ENCODE measurements at places on chromosomes 1 and 21. TPM values are rescaled to one million over a fixed set of nuclear protein-coding genes. Genes with fewer than 3 reads are reported as not detected.

GRCh38 chr1:161044535-161044907 is 1.3 kb downstream of the USF1 start:
- no peak for DNase-seq

GRCh38 chr21:34187935-34188334 is 114.6 kb downstream of the MRPS6 start:
- DNase-seq = peak; percentile 92

DNA sequence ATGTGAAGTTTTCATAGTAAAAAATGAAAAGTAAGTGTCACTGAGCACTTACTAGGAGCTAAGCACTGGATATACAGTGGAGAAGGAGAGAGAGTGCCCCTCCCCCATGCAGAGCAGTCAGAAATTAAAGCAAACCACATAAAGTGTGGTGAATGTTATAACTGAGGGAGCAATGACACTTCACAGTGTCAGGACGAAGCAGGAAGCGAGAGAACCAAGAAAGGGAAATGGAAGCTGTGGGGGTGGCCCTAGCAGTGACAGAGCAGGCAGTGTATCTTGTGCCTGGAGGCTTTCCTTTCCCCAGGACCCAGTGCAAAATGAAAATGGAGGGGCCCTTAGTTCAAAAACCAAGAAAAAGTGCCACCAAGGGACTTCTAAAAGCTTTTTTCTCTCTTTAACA is 21.5 kb upstream of the RCAN3 start:
- peak; percentile 46 for DNase-seq

GRCh38 chr1:1437904-1438376 is 2.5 kb downstream of the VWA1 start:
- no peak for DNase-seq

GRCh38 chr21:19321688-19322087 is 918.1 kb upstream of the TMPRSS15 start:
- DNase-seq = no peak

DNA sequence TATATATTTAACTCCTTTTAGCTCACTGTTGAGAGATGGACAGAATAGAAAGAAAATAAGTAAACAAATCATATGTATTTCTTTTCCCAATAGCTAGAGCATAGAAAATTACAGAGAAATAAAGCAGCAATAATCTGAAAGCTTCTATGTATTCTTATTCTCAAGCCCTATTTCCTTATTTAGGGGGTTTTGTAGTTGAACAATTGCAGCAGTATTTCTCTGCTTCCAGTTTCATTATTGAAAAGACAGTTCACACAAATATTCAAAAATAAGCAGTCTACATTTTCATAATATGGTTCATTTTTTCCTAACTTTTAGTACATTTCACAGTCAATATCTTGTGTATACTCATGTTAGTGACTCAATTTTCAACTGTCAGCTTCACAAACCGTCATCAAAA is 638.2 kb downstream of the MRPL39 start:
- no peak for DNase-seq

GRCh38 chr1:2413495-2414296 is 1.3 kb upstream of the PEX10 start:
- DNase-seq = no peak

Gene NTPCR
- 27.5 TPM for total RNA-seq

DNA sequence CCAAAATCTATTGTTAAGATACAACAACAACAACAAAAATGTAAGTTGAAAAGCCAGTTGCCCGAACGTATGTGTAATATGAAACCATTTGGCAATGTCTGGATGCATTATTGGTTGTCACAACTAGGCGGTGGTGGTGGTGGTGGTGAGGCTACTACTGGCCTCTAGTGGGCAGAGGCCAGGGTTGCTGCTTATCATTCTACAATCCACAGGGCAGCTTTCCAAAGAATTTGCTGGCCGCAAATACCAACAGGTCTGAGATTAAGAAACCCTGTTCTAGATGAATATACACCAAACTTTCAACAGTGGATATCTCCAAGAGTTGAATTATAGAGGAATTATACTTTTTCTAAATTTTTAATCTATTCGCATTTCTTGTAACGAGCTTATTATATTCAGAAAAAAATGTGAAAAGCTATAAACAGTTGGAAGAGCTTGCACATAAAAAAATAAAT is 26.8 kb upstream of the ZNF697 start:
- no peak for DNase-seq

- DNase-seq = no peak
These were observed 323.6 kb downstream of the MRPL39 start for GRCh38 chr21:25283720-25284119.

Gene SCYL3
- total RNA-seq = 8.4 TPM

GRCh38 chr1:117676615-117677130 is 70.8 kb downstream of the TENT5C start:
- no peak for DNase-seq

Gene TTC4
- total RNA-seq = 16.8 TPM

GRCh38 chr1:163265547-163265946 is 56.2 kb upstream of the NUF2 start:
- no peak for DNase-seq

Gene SYPL2
- 2.1 TPM for total RNA-seq

Gene MTR
- total RNA-seq = 44.2 TPM

DNA sequence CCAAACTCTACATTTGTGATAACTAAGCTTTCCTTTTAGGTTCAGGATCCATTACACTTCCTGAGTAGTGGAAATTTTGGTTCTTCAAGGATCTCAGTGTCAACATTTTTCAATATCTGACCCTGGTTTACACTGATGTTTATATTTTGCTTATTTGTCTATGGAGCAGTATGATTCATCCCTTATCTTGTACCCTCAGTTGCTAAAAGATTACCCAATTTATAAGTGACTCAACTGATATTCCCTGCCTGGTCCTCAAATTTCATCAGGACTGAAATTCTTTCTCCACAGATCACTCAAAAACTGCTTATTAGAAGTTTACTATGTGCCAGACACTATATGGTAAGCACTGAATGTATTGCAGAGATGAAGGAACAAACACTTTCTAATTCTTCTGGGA is 139.1 kb upstream of the CHRM3 start:
- no peak for DNase-seq

- DNase-seq = no peak
These were observed 920 bp downstream of the APH1A start for GRCh38 chr1:150267896-150268295.

Gene DNAJC28
- total RNA-seq = 1.3 TPM

Gene RYR2
- 8.8 TPM for total RNA-seq

DNA sequence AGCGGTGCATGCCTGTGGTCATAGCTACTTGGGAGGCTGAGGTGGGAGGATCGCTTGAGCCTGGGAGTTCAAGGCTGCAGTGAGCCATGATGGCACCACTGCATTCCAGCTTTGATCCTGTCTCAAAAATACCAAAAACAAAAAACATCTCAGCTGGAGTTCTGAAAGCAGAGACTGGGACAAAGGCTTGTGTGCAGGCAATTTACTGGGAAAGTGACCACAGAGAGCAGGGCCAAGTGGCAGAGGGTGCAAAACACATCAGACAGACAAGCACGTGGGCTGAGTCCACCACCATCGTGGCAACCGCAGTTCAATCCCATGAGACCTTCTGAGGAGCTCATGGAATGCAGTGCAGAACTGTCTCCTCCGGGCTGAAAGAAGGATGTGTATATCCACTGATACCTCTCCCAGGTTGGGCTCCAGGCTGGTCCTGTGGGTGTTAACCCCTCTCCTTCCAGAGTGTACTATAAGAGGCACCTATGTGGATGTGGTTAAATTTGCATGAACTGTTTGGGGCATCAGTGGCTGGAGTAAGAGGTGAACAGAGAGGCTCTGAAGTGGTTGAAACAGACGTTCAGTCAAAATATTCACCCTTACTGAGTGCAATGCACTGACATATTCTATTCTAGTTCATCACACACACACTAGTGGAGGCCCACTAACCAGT is 10.8 kb downstream of the PIGP start:
- no peak for DNase-seq

DNA sequence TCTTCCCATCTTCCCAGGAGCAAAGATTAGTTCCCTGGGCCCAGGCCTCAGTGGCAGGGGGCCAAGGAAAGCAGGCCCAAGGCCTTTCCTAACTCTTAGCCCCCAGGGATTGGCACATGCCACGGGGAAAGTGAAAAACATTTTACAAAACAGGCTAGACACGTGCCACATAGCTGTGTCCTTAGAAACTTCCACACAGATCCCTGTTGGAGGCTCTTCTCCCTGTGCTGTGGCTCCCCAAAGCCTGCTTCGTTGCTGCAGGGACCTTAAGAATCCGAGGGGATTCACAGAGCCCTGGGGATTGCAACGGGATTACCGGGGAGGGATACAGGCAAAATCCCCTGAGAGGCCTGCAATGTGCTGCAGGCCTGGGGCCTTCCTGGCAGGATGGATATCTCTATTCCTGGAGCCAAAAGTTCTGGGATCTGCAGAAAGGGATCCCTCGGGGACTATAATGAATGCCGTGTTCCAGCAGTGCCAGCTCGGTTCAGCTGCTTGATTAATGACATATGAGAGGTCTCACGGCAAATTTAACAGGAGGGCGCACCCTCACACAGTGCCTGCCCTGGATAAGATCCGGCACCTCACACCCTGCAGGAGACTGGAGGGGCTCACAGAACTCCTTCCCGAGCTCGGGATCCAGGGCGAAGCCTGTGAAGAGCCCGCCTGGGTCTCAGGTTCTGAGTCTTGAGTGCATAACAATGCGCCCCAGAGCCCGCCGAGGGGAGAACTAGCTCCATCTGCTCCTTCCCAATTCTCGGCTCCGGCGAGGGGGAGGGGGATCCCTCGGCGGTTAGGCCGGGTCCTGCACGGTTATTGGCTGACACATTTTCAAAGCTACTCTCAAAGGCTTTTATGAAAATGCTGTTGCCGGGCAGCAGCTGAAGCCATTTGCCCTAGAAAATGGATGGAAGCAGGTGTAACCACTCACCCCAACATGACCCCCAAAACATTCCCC is 15.3 kb upstream of the RGS8 start:
- no peak for DNase-seq

DNA sequence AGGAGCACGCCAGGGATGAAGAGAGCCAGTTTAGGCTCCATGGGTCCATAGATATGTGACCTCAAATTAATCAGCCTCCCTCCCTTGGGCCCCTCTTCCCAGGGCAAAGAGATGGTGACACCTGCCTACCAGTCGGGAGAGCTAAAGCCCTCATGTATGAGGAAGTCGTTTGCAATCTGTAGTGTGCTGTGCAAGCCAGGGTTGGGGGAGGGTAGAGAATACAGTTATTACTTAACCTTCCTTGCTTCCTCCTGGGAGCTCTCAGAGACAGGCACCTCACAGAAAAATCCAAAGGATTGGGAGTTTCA is 4.0 kb downstream of the PGLYRP4 start:
- peak; percentile 38 for DNase-seq

- DNase-seq = no peak
These were observed 178.1 kb upstream of the PBX1 start for GRCh38 chr1:164380893-164381292.

- peak; percentile 87 for DNase-seq
These were observed 20.4 kb downstream of the LURAP1 start for GRCh38 chr1:46223472-46223943.

GRCh38 chr1:242431786-242432185 is 92.7 kb downstream of the PLD5 start:
- DNase-seq = no peak

DNA sequence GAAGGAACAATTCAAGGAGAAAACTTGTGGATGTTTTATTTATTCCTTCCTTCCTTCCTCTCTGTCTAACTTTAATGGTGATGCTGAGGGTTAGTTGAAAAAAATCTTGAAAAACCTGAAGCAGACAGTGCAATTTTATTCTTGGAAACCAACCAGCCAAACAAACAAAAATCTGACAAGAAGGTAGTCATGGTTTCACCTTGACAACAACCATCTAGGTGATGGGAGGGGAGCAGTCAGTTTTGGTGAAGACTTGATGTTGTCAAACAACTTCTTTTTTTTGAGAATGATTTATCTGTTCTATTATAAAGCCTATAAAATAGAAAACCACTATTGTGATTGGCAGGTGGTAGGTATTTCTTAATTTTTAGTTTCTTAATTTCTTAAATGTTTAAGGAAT is 92.4 kb upstream of the GPR88 start:
- DNase-seq = no peak

- DNase-seq = no peak
These were observed 17.7 kb downstream of the MATN1 start for GRCh38 chr1:30705698-30706097.

GRCh38 chr1:11690397-11691301 is 861 bp upstream of the DRAXIN start:
- no peak for DNase-seq

DNA sequence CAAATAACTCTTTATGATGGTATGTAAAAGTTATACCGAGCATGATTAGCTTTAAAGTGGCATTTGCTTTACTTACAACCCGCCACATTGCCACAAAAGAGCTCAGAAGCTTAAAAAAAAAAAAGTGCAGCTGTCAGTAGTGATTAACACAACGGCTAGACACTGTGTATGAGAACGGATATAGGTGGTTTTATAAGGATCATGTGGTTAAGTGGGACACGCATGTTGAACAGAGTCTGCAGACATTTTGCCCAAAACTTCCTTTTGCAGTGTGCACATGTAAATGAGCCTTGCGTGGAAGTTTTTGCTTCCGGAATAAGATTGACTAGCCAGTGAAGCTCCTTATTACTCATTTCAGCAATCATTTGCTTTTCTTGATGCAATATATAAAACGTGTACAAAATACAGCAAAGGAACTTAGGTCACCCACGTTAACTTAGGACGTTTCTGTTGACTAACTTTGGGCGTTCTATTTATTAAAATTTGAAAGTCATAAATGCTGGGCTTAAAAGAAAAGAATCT is 58.7 kb upstream of the RGS1 start:
- no peak for DNase-seq

Gene SPRR5
- not detected for total RNA-seq

Gene COL16A1
- total RNA-seq = 93.3 TPM

DNA sequence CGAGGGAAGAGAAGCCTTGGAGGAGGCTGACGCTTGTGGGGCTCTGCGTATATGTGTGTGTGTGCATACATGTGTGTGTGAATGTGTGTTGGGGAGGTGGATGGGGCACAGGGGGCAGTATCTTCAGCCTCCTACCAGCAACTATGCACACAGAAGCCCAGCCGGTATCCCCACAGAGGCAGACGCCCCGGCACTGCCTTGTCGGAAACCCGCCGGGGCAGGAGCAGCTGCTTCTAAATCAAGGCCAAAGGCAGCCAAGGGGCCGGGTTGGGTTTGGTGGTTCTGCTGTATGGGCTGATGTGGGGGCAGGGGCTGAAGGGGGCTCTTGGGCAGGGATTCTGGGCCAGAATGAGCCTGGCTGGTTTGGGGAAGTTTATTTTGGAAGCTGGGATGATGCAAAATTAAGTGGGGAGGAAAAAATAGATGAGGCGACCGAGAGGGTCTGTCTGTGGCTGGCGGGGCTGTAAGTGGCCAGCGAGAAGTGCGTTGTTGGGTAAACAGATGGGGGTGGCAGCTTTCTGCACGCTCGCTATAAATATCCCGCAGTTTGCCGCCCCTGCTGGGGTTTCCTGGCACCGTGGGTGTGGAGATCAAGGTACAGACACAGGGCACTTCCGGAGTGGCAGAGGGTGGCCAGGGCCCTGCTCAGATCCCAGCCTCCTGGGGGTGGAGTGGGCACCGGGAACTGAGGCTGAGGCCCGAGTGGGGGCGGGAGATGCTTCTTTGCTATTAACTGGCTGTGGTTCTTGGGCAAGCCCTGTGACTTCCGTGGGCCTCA is 11.0 kb upstream of the WNT4 start:
- DNase-seq = no peak

- peak; percentile 6 for DNase-seq
These were observed 5.1 kb downstream of the PMF1 start for GRCh38 chr1:156217871-156218270.

Gene RHCE
- not detected for total RNA-seq

GRCh38 chr1:21933397-21934248 is 3.5 kb downstream of the HSPG2 start:
- DNase-seq = peak; percentile 87

GRCh38 chr1:1287288-1288110 is 7.3 kb downstream of the SCNN1D start:
- no peak for DNase-seq
